ENCODE measurements at places on chromosomes 2 and 18.

GRCh38 chr18:71443706-71444480 lies 1100.2 kb downstream of the CBLN2 start:
- DNase-seq: peak; percentile 27

DNA sequence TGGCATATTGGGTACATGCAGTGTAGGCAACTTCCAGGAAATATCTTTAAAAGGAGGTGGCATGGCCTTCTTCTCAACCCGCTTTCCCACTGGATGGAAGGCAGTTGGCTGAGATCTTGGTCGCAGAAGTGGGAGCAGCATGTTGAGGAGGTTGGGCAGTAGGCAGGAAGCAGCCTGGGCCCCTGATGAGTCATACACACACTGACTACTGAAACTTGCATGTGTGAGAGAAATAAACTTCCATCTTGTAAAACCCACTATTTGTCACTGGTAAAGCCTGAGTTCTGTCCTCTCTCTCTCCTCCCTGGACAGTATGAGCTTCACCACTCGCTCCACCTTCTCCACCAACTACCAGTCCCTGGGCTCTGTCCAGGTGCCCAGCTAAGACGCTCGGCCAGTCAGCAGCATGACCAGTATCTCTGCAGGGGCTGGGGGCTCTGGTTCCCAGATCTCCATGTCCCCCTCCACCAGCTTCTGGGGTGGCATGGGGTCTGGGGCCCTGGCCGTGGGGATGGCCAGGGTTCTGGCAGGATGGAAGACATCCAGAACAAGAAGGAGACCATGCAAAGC lies 233.8 kb upstream of the SPRED2 start:
- DNase-seq: peak; percentile 69

- DNase-seq: no peak
Measured at GRCh38 chr2:160006475-160006874, 55.9 kb downstream of the PLA2R1 start.

DNA sequence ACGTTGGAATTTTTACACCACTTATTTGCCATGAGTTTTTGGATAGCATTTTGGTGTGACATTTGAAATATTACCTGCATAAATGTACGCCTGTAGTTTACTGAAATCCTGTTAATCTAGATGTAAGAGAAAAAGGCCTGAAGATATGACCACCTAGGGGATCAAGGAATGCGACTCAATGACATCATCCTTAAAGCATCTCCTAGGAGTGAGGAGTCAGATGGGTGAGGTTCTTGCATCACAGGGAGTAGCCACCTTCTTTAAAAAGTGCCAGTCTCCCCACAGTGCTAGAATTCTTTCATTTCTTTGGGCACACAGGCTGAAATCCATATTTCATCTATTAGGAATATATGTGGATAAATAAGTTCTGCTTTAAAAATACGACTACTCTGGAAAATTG lies 34.5 kb downstream of the ADCYAP1 start:
- no peak for DNase-seq

DNA sequence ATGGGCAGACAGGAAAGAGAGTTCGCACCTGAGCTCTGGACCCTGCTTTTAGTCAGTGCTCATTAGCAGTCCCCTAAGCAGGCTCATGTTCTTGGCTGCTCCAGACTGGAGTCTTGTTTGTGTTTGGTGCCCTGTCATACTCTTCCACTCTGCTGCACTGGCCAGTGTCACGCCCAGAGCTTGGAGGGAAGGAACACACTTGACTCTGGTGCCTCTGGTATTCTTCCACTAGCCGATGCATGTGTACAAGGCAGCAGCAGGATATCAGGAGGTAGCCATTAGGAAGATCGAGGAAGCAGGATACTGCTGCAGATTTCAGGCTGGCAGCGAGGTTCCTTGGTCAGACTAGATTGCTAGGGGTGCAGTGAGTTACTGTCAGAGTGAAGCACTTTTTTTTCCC lies 81.4 kb upstream of the B3GNT2 start:
- DNase-seq: no peak

DNA sequence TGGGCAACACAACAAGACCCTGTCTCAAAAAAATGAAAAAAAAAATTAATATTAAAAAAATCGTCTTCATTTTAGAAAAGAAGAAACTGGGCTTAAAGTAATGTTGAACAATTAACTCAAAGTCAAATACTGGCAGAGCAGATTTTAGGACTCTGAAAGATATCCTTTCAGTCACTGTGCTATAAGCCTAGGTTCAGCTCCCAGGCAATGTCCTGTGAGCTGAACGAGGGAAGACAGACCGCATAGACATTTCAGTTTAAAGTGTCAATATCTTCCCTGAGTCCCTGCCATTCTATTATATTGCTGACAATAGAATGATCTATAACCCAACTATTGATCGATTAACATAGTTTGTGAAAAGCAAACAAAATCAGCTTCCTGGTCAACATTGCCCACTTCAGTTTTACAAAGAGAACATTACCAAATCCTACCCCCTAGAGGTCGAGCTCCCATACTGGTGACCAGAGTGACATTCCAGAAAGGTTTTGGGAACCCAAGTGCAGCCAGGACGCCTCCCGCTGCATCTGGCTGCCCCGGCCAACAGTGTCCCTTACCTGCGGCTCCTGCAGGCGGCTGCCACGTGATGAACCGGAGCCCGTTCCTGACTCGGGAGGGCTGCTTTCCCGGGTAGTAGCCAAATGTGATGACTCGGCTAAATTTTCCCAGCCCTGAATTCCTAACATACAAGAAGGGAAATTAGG lies 639 bp downstream of the MRO start:
- DNase-seq: no peak

GRCh38 chr2:43075811-43076585 lies 150.4 kb downstream of the ZFP36L2 start:
- peak; percentile 65 for DNase-seq

DNA sequence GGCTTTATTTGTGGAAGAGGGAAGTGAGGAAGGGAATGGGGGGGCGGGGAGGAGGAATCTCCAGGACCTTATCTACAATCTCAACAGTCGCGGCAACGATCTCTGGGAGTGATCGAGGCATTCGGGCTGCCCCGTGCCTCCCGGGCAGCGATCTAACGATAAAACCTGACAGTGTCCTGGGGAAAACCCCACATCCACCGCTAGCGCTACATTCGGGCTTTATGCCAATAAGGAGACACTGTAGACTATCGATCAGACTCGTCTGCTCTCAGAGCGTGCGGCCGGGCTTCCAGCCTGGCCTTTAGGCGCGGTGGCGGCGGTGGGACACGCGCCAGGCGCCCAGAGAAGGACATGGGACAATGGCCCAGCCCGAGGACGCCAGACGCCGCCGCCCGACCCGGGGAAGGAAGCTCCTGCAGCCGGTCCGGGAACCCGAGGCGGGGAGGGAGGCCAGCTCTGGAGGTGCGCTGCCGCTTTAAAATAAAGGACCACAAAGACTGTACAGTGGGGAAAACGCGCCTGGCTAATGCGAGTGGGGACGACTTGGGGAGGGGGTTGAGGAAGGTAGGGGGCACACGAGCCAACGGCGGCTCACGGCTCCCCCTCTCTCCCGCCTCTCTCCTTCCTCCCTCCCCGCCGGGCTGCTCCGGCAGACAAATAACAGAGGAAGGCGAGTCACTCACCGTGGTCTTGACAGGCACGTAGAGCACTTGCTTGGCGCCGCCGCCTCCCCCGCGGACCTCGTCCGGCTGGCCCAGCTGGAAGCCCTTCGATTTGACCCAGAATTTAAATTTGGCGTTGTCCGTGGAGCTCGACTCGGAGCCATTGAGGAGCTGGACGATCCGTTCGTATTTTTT lies 2.2 kb downstream of the NOL4 start:
- no peak for DNase-seq

GRCh38 chr2:73979686-73980085 lies 5.0 kb upstream of the TET3 start:
- DNase-seq: peak; percentile 77

- DNase-seq: peak; percentile 80
Measured at GRCh38 chr2:133844214-133844892, 276.1 kb upstream of the NCKAP5 start.

DNA sequence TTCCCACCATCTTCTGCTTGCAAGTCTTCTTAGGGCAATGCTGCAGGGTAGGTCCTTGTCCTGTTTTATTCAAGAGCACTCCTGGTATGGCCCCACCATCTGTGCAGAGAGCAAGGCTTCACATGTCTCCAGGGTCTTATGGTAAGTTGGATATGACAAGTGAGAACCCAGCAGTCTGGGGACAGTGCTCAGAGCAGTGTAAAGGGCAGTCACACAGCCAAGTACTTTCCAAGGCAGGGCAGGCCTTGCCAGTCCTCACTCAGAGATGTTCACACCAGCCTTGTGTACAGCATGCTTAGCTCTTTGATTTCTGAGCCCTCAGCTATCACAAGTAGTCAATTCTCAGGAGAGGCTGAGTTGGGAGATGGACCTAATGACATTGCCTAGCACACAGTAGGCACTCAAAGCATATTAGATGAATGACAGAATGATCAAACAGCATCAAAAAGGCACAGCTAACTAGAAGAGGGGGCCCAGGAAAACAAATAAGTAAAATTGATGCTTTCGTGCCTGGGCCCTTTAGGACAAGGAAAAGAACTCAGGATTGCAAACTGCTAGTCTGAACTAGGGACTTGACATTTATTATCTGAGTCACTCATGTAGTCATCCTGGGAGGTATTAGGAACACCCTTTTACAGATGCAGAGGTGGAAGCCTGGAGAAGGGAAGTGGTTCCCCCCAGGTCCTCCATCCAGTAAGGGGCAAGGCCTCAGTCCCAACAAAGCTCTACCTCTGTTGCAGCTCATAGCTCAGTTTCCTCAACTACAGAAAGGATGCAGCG lies 86.7 kb upstream of the CTAGE1 start:
- DNase-seq: no peak

DNA sequence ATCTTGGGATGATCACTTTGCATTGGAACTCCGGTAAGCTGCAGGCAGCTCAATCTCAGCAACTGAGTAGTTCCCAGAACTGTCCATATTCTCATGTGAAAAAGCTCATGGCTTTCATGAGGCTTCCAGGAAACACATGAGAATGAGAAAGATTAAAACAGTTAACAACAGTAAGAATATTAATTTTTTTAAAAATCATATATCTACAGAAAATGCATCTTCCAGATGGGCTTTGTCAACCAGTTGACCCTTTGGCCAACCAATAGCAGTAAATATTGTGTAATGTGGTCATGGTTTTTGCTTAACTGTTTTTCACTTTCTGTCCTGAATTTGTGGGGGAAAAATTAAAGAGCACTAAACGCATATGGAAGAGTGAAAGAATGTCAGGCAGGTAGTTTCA lies 131.2 kb upstream of the CCDC195 start:
- DNase-seq: no peak

DNA sequence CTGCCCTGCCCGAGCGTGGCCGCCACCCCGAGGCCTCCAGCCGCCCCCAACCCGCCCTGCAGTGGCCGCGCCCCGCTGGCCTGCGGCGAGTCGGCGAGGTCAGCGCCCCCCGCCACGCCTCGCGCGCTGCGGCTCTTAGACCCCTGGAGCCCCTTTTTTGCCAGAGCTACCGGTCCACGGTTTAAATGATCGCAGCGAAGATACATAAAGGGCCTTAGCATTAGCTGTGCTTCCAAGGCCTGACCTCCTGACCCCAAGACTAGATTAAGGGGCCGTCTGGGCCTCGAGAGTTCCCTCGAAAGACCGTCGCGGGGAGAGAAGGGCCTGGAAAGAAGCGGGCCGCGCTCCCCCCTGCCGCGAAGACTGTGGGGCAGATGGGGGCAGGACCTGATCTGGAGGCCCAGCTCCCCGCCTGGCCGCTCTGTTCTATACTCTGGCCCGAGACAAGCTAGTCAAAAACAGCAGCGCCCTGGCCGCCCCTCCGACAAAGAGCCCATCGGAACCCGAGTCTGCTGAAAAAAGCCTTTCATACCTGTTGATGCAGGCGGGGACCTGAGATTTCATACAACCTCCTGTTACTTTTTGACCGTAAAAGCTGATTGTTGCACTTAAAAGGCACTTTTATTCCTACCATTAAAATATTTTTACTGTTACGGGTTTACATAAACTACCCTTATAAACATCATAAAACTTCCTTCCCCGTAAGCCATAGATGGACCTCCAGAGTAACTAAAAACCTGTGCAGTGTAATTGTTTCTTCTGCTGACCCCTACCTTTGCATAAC lies 68.7 kb upstream of the PSMD14 start:
- no peak for DNase-seq

DNA sequence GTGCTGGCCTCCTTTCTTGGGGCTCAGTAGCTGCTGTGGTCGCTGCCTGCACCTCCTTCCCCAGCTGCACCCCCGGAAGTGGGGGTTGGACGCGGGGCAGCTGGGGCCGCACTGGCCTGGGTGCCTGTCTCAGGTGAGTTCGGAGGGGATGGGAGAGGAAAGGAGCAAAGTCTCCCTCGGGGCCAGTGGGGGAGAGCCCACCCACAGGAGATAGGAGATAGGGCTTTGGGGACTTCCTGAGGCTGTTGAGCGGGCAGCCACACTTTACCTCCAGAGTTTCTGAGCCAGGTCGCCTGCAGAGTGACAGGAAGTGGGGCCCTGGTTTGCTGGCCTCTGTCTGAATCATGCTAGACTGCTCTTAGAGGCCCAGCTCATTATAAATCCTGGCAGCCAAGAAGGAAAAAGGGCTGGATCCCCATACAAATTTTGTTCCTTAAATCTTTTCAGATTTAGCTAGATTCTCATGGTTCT lies 8.1 kb downstream of the MBP start:
- no peak for DNase-seq

DNA sequence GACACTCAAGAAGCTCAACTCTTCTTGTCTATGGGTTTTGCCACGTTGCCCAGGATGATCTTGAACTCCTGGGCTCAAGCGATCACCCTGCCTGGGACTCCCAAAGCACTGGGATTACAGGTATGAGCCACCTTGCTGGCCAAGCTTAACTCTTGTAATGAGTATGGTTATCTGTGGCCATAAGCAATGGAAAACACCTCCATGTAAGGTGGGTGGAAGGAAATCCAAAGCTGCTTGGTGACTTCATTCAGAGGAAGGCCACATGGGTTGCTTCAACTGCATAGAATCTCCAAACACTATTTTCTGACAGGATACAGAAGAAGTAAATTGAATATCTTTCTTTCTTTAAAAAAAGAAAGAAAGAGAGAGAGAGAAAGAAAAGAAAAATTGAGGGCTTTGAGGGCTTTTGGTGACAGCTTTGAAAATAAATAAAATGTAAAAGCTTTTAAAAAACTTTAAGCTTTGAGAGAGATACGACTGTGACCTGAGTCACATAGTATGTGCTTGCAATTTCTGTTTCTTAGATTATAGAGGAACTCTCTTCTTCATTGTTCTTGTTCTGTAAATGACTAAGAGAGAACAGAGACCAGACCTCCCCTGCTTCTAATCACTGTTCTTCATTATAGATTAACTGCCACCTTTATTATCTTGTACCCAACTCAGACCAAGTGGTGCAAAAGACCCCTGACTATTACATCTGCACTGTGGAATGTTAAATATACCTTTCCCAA lies 123.1 kb upstream of the NDUFV2 start:
- no peak for DNase-seq

DNA sequence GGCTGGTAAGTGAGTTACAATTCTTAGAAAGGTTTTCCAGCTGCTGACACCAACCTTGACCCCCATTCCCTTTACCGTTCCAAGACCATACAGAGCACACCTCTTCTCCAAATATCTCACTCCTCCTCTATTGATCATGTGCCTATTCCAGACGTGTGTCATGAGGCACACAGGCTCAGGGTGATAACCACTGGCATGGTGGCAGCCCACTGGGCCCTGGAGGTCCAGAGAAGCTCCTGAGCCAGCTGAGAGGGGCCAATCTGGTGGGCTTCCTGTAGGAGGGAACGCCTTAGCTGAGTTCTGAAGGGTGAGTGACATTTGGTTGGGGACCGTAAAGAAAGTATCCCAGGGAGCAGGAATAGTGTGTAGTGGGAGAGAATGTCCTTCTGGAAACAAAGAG lies 28.3 kb downstream of the ZAP70 start:
- no peak for DNase-seq

Data from brain microvascular endothelial cell (primary cell).